ENCODE measurements at places on chromosomes 4 and X.

DNA sequence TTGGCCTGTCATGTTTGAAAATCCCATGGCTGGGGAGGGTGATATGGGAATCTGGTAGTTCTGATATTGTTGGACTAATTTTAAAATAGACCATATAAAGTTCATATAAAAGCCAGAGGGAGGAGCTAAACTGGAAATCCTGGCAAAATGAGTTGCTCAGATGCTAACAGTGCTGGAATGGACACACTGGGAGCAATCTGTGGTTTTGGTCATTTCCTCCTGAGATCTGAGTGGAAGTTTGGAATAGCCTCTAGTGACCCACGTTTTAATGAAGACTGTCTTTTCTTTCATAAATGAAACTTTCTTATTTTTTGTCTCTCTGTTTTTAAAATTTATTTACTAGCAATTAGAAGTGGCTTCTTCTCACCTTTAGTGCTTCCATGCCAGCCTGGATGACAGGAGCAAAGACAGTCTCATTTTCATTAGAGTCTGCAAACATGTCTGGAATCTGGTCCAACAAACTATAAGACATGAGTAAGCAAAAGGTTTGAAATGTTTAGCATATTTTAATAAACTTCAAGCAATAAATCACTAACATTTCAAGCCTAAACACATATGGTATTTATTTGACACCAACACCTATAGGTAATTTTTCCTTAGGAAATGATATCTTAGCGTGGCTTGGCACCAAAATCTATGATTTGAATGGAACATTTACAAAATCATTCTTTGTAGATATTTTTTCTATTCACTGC lies 66.6 kb downstream of the METTL14 start:
- DNase-seq, result no peak

GRCh38 chr4:184288451-184289178 lies 70.9 kb upstream of the ENPP6 start:
- no peak for DNase-seq

- DNase-seq, result no peak
These were observed 98.1 kb upstream of the EGFL6 start for GRCh38 chrX:13471269-13471668.

GRCh38 chrX:3244203-3244743 lies 102.2 kb downstream of the MXRA5 start:
- no peak for DNase-seq

- no peak for DNase-seq
These were observed 706 bp downstream of the CHIC1 start for GRCh38 chrX:73563738-73564068.

DNA sequence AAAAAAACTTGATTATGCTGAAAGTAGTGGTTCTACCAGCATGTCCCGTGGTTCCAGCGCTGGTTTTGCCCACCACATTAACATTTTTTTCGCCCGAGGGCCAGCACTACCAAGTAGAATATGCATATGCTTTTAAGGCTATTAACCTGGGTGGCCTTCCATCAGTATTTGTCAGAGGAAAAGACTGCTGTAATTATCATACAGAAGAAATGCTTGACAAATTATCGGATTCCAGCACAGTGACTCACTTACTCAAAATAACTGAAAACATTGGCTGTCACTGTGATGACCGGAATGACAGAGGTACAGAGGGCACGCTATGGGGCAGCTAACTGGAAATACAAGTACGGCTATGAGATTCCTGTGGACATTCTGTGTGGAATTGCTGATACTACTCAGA lies 34.6 kb downstream of the PRPS2 start:
- DNase-seq, result no peak

GRCh38 chrX:106783716-106784115 lies 18.8 kb upstream of the TBC1D8B start:
- DNase-seq, result no peak

GRCh38 chr4:127140306-127140705 lies 492.5 kb upstream of the INTU start:
- no peak for DNase-seq

DNA sequence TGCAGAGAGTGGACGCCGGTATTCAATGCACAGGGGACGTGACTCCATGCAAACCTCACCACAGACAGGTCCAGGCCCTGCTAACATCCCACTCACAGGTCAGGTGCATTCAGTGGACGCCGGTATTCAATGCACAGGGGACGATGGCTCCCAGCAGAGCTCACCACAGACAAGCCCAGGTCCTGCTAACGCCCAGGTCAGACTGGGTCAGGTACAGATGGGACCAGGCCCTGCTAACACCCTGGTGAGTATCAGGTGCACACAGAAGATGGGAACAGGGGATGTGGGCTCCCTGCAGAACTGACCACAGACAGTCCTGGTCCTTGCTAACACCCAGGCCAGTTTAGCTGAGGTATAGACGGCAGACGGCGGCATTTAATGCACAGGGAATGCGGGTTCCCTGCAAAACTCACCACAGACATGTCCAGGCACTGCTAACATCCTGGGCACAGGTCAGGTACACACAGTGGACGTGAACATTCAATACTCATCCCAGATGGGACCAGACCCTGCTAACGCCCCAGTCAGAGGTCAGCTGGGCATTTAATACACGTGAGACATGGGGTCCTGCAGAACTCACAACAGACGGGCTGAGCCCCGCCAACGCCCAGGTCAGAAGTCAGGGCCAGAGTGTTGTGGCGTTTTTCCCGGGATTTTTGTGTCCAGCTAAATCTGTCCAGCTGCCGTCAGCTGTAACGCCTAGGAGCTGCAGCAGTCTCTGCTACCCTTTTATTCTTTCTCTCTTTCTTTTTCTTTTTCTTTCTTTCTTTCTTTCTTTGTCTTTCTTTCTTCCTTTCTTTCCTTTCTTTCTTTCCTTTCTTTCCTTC lies 99.2 kb downstream of the SHOX start:
- no peak for DNase-seq

GRCh38 chrX:54495814-54496516 lies at the start of gene FGD1:
Gene FGD1 (minus strand): TSS chrX:54496234. CDS start chrX:54495432, 802 bp downstream.
- DNase-seq, result peak; percentile 72

DNA sequence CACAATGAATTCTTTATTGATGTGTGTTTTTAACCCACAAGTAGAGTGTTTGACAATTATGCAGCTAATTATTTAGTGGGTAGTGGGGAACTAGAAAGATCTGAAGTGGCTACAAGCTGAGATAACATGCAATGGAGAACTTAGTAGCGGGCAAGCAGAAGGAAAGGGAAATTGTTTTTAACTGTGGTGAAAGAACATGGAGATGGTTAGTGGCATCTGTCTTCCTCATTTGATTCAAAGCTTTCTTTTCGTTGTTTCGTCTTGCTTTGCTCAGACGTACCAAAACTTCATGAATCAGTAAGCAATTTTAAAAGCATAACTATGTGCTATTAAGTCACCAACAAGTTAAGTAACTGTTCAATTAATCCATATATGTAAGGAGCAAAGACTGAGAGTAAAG lies 169.9 kb downstream of the BANK1 start:
- DNase-seq, result no peak

- DNase-seq, result no peak
These were observed 40.0 kb downstream of the RIPPLY1 start for GRCh38 chrX:106862972-106863688.
